NCI-H1105 (cell line): ENCODE measurements at places on chromosomes 6 and 20.

DNA sequence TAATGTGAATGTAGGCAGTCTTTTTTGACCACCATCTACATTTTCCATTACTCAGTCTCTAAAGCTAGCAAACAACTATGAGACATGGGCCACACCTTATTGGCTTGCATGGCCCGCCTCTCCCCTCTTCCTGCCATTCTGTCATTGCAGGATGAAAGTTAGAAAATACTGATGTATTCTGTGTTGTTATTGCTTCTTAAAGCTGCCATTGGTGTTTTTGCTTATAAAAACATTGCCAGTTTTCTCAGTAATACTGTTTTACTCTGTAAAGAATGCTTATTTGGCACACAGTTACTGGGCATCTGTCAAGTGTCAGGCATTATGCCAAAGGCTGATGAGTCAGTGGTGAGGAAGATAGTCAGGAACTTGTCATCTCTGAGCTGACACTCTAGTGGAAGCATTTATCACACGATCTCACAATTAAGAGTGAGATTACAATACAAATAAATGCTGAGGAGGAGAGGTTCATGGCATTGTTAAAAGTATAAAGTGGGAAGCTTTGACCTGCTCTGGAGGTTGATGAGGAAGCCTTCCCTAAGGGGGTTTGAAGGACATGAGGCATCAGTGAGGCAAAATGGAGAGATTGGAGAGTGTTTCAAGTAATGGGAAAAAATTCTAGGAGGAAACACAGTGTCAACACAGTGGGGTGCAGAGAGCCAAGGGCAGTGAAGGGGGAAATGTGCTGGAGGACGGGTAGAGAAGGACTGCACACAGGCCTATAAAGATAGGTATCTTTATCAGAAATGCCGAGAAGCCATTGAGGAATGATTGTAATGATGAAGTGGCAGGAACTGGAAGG is 14.7 kb downstream of the KLHL32 start:
- no peak for DNase-seq

DNA sequence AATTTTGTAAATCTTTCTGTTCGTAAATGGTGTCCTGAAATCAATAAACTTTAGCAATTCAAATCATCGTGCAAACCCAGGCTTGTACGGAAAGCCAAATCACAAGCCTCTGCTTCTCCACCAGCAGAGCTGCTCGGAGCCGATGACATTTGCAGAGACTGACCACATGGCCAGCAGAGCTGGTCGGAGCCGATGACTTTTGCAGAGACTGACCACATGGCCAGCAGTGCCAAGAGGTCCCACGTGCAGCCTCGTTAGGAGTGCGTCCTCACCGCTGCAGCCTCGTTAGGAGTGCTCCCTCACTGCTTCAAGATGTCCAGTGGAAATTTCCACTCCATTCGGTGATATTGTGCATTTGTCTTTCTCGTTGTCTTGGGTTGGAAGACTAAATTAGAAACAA is 28.5 kb downstream of the SMOC2 start:
- DNase-seq, result no peak

- DNase-seq, result peak; percentile 70
Observed at GRCh38 chr6:5143634-5144311, 58.6 kb downstream of the PPP1R3G start.

GRCh38 chr6:131532580-131533039 is 40.4 kb upstream of the ARG1 start:
- no peak for DNase-seq

DNA sequence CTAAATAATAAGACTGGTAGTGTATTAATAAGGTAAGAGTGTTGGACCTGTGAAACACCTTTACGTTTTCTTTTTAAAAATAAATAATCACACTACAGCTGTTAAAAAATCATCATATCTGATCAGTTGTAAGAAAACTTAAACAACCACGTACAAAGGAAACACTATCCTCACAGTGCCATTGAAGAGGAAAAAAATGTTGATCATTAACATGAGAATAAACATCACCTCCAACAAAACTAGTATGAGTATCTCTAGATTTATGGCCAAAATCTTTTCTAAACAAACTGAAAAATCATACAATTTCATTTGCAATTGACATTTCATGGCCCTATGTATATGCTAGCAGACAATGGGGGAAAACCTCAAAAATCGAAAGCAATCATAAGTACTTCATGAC is 590 bp downstream of the EYS start:
- peak; percentile 17 for DNase-seq

DNA sequence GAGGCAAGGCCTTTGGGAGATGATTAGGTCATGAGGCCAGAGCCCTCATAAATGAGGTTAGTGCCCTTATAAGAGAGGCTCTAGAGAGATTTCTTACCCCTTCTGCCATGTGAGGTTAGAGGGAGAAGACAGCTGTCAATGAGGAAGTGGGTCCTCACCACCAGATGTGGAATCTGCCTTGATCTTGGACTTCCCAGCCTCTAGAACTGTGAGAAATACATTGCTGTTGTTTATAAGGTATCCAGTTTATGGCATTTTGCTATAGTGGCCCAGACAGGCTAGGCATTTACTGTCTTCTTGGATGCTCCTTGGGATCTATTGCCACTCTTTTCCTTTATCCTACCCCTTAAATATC is 57.1 kb upstream of the CITED2 start:
- no peak for DNase-seq

- DNase-seq, result no peak
Observed at GRCh38 chr6:16649241-16649640, 112.0 kb downstream of the ATXN1 start.

- no peak for DNase-seq
Observed at GRCh38 chr6:94190030-94190429, 770.7 kb upstream of the EPHA7 start.

DNA sequence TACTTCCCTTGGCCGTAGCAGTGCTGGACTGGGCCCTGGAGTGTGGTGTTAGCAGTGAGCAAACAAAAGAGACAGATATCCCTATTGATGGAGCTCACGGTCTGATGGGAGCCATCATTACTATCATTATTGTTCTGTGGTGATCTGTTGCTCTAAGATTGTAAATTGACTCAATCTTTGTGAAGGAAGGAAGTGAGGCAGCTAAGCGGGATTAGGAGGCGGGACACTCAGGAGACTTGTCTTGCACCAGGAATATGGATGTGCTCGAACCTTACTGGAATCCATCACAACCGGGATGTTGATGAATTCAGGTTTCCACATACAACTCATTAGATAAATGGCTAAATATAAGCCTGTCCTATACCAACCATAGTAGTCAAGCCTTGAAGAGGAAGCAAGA is 25.5 kb upstream of the FAM50B start:
- no peak for DNase-seq

- DNase-seq, result no peak
Observed at GRCh38 chr6:684831-685636, 7.9 kb downstream of the EXOC2 start.

DNA sequence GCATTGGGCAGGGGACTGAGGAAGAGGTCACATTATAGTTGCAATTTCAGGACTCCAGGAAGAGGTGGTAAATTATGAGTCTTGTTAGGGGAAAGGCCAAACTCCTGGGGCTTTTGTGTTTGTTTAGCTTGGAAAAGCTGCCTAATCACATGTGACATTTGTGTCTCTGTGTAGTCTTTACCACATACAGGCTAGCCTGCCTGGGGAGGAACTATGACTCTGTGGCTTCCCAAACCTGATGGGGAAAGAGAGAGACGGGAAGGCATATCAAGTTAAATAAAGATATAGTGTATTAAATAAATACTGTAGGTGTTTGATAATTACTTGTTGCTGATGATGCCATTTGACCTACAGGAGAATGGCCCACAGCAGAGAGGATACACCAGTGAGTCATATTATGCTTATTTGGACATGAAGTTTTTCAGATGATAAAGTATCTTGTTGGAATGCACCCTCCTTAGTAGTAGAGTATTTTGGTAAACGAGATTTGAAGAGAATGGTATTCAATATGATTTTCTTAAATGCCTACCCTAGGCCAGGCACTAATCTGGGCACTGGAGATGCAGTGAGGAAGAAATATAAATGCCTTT is 4.0 kb downstream of the BLTP3A start:
- no peak for DNase-seq

GRCh38 chr6:38572186-38572813 is 67.4 kb downstream of the BTBD9 start:
- no peak for DNase-seq

GRCh38 chr6:3696525-3697088 is 54.9 kb downstream of the PXDC1 start:
- no peak for DNase-seq

DNA sequence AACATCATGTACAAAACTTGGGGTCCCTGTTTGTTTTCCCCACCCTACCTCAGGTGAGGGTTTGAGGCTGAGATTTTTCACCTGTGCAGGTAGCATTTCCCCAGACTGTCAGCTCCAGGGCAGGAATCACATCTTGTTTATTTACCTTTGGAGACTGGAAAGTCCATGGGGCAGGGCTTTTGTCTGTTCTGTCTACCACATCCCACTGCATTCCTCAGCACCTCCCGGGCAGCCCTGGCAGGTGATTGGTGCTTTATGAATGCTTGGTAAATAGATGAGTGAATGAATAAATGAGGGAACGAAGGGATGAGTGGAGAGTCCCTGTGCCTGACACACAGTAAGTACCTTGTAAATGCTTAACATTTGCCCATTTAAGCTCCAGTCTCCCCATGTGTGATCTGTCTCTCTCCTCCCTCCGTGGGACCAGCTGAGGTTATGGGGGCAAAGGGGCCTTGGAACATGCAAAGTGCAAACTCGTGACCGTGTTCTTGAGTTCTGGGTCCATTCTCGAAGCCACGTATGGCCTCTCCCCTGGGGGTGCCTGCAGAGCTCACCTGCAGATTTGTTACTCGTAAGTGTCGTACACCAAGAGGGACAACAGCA is 69.7 kb upstream of the PMEPA1 start:
- DNase-seq, result no peak

GRCh38 chr6:22636452-22636851 is 67.1 kb downstream of the HDGFL1 start:
- no peak for DNase-seq

GRCh38 chr6:169978615-169979161 is 227.3 kb downstream of the ERMARD start:
- no peak for DNase-seq

GRCh38 chr20:24566656-24567055 is 97.2 kb downstream of the SYNDIG1 start:
- DNase-seq, result no peak

- no peak for DNase-seq
Observed at GRCh38 chr6:72954716-72955115, 270.6 kb downstream of the KHDC1L start.

DNA sequence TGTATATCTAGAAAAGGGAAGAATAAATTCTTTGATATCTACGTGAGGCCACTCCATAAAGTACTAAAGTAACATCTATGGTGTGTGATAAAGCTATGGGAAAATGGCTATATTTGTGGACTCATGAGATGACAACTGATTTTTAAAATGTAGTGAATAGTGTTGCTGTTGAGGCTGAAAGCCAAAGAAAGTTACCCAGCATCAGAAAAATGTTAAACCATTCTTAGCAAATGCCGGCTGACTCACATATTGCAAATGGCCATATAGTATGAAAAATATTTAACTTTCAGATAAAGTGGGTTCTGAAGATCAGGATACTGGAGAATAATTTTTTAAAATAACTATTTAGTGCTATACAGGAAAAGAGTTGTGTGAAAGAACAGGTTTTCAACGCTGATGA is 129.9 kb upstream of the GRIK2 start:
- no peak for DNase-seq

GRCh38 chr6:16190214-16190613 is 48.2 kb upstream of the GMPR start:
- no peak for DNase-seq

- DNase-seq, result no peak
Observed at GRCh38 chr6:157120534-157121232, 202.6 kb downstream of the TMEM242 start.

- peak; percentile 39 for DNase-seq
Observed at GRCh38 chr6:38973178-38974057, 75.2 kb upstream of the GLP1R start.

GRCh38 chr6:118876814-118877213 is 17.1 kb upstream of the ASF1A start:
- DNase-seq, result no peak

DNA sequence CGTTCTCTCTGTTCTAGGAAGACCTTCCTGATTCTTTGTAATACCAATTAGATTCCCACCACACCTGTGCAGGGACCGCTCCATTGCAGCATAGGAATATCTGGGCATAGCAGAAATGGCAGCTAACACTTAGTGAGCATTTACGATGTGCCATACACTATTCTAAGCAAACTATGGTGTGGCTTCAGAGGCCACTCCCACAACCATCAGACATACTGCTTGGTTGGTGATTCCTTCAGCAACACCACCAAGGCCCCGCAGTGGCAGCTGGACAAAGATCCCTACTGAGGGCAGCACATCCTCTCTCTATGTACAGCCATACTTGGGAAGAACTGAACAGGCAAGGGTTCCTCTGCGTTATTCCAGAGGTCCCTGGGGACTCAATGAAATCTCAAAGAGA is 6.2 kb downstream of the KCNK5 start:
- DNase-seq, result no peak

DNA sequence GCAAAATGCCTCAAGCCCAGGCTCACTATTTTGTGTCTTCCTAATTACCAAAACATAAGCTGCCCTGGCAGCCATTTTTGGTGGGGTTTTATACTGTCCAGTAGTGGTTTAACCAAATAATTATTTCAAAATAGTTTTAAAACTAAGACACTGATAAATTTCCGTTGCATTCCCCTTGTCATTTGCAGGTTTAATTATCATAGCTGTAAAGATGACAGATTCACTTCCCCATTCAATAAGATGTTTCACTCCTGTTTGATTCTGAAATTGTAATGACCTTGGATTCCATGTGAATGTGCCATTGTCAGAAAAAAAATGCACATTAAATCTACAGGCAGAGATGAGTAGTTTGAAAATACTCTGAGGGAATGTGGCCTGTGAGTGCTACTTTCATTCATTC is 172.0 kb downstream of the COL9A1 start:
- no peak for DNase-seq

- no peak for DNase-seq
Observed at GRCh38 chr6:137925141-137925698, 58.2 kb downstream of the TNFAIP3 start.
